ENCODE measurements at places on chromosomes 1 and 21.

DNA sequence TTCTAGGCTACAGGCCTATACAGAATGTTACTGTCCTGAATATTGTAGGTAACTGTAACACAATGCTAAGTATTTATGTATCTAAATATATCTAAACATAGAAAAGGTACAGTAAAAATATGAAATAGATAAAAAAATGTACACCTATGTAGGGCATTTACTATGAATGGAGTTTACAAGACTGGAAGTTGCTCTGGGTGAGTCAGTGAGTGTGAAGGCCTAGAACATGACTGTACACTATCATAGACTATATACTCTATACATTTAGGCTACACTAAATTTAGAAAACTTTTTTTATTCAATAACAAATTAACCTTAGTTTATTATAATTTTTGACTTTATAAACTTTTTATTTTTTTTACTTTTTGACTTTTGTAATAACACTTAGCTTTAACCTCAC, 136.9 kb downstream of the DUSP10 start:
- no peak for DNase-seq

- DNase-seq, result no peak
Observed at GRCh38 chr1:181169281-181169865, 80.9 kb downstream of the IER5 start.

- no peak for DNase-seq
Observed at GRCh38 chr1:165683848-165684485, 14.4 kb downstream of the ALDH9A1 start.

DNA sequence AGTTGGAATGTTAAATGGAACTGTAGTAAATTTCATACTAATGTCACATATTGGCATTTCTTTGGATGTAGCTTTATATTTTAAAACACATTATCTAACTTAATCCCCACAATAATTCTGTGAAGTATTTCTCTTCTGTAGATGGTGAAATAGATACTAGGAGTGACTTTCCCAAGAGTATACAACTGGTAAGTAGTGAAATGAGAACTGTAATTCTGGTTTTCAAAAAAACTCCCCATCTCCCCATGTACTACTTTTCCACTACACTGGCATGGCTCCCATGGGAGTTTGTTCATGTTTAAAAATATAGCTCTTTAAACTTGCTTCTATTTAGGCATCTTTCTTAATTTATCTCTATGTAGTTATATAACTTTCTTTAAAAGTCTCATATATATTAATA, 10.2 kb downstream of the CHML start:
- DNase-seq, result no peak

DNA sequence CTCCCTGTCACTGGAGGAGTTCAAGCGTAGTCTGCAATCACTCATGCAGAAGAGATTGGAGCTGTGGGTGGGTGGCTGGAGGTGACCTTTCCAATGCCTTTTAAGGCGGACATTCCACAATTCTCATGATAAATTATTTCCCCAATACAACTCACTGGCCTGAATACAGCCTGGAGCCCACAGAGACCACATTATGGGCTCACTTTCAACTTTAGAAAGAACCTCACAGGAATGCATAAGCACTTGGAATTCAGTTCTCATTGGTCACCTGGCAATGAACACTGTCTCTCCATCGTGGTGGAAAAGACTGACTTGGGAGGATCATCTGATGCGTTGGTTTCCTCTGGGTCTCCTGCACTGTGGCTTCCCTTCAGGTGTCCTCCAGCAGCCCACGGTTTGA, 151.8 kb upstream of the KCND3 start:
- no peak for DNase-seq

DNA sequence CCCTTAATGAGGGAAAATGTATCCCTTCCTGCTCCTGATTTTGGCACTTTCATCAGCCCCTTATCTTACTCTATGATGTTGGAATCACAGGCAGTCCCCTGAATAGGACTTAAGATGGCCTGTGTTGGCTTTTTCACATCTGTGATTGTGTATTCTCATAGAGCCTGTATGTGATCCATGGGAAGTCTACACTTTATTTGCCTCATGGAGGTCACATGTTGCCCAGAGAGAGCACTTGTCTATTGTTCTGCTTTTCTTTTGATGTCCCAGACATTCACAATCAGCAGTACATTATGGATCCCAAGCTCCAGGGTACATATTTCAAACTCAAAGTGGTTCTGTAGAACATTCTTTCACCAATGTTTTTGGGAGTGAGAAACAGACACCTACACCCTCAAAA, 885.2 kb upstream of the ADGRL2 start:
- DNase-seq, result no peak

DNA sequence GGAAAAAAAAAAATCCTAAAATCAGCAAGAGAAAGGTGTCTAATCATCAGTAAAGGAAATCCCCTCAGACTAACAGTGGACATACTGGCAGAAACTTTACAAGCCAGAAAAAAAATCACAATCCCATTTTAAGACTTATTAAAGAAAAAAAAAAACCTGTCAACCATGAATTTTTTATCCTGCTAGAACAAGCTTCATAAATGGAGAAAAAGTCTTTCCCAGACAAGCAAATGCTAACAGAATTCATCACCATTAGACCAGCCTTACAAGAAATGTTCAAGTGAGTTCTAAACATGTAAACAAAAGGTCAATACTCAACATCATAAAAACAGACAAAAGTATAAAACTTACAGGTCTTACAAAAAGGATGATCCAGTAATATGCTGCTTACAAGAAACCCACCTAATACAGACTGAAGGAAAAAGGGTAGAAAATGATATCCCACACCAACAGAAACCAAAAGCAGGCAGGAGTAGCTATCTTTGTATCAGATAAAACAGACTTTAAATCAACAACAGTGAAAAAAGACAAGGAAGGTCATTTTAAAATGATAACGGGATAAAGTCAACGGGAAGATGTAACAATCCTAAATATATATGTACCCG, 129.6 kb downstream of the EVI5 start:
- DNase-seq, result no peak

GRCh38 chr1:157086299-157086698, 13.3 kb downstream of the ETV3L start:
- DNase-seq, result no peak

GRCh38 chr1:162204823-162205155, 135.3 kb downstream of the NOS1AP start:
- no peak for DNase-seq

DNA sequence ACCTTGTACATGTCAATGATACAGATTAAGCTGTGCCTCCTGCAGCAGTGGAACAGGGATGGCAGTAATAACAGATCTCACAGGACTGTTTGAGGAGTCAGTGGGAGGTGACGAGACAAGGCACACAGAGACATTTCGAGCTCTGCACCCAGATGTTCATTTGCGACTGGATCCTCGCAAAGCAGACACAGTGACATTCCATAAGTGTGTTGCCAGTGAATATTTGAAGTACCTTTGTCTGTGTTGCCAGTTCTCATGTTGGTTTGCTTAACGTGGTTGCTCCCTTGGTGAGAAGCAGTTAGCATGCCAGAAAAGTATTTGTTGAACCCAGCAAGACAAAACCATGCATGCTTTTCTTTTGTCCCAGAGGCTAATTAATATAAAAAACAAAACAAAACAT, 67.0 kb downstream of the NID1 start:
- no peak for DNase-seq

DNA sequence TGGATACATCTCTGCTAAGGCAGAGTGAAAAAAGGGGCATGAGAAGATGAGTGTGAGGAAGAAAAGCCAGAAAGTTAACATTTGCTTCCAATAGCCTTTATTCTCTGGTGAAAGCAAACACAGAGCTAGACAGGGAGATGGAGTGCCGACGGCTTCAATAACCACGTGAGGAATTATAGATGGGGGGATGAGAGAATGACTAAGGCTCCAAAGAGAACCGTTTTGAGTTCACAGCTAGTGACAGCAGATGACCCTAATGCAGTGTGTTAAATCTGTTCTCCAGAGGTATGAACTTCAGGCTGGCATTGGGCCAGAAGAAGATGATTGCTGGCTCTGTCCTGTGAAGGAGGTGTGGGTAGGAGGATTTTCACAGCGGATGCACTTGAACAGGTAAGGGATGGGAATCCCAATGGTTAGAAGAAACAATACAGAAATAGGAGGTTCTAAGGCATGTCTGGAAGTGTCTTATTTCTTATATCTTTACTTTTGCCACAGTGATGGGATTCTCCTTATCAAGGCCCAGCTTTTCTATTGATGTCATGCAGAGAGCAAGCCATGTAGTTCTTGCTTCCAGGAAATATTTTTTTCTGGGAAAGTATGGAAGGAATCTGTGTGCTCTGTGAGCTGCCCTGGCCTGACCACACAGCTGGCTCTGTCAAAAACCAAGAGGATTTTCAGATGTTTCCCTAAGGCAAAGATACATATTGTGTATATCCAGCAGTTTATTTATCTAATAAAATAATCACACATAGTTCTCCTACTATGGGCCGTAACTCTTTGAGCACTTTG, 573.8 kb downstream of the LTN1 start:
- no peak for DNase-seq

GRCh38 chr1:97143236-97143882, 421.8 kb downstream of the PTBP2 start:
- no peak for DNase-seq

DNA sequence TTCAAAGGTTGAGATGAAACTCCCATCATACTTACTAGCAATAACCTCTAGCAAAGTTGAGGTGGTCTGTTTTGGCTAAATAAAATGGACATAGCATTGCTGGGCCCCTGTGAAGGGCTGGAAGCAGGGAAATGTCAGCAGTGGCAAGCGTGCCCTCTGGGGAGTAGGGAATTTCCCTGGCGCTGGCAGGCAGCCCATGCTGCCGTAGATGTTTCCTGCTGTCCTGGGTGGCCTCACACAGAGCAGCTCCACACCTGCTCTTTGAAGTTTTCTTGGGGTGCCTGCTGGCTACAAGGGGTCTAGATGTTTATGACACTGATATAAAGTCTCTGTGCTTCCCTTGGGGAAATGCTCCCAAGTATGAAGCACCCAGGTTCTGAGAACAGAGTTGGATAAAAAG, 30.2 kb downstream of the ADARB1 start:
- peak; percentile 15 for DNase-seq

DNA sequence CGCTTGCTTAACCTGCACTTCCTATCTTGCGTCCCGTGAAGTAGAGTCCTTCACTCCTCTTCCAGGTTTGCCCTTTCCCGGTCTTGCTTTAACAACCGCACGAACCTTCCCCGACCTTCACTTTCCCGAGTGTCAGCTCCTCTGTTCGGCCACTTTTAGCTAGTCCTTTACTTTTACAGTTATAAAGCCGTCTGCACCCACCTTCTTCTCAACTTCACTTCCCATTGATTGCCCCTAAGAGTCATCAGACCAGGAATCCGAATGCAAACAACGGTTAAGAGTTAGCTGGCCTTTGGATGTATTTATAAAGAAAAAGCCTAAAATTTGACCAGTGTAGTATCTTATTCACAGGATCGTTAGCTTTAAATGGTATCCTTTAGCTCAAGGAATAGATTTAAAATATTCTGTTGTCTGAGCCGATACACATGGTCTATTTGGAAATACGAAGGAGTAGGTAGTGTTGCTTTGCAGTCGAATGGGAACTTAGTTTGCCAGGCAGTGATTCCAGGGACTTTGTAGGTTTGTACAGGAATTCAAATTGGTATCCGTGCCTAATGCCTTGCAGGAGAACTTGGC, 1.4 kb downstream of the PPP2R5A start:
- peak; percentile 63 for DNase-seq

GRCh38 chr1:158686111-158687009, at the start of gene SPTA1:
Gene SPTA1, minus strand, starts transcription at chr1:158686715. Its CDS starts 198 bp downstream, at chr1:158686517.
- no peak for DNase-seq

- DNase-seq, result no peak
Observed at GRCh38 chr1:3333903-3334302, 120.6 kb upstream of the ARHGEF16 start.

- no peak for DNase-seq
Observed at GRCh38 chr1:38076038-38076437, 29.4 kb upstream of the POU3F1 start.

- DNase-seq, result no peak
Observed at GRCh38 chr1:5858246-5858645, 134.0 kb downstream of the NPHP4 start.

DNA sequence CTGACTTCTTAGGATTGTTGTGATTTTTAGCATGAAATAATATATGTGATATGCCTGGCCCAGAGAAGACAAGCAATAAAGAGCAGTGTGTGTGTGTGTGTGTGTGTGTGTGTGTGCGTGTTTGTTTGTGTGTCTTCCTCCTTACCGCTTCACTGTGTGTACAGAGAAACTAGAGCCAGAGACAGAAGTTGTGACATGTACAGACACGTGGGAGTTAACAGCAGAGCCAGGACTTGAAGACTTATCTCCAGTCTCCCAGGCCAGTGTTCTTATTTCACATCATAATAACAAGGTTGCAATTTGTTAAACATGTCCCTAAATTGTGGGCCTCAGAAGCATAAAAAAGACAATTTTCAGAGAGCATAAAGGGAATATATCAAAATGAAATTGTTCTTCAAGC, 192.0 kb upstream of the JUN start:
- no peak for DNase-seq

- no peak for DNase-seq
Observed at GRCh38 chr1:41341365-41341683, 19.9 kb upstream of the FOXO6 start.
